Right lung (tissue), 10 donors: ENCODE measurements at places on chromosomes 16 and 17. TPM values are rescaled to one million over a fixed set of nuclear protein-coding genes. Genes with fewer than 3 reads are reported as not detected.

DNA sequence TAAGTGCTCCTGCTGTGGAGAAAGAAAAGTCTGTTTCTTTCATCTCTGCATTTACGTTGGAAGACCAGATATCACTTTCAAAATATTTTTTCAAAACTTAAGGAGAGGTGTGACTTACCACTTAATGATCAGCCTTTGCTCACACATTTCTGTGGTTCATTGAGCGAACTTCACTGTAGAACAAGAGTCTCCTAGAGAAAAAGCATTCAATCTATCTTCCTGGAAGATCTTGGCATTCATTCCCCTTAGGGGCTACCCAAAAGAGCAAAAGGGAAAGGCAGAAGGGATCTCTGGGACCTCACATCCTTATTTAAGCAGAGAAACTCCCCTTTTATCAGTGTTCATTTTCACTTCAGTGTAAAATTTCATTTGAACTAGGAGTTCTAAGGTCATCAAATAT, 61.2 kb downstream of the HS3ST3A1 start:
- no peak for DNase-seq

GRCh38 chr16:30941600-30942425, 7.1 kb upstream of the ORAI3 start:
- DNase-seq, result no peak

DNA sequence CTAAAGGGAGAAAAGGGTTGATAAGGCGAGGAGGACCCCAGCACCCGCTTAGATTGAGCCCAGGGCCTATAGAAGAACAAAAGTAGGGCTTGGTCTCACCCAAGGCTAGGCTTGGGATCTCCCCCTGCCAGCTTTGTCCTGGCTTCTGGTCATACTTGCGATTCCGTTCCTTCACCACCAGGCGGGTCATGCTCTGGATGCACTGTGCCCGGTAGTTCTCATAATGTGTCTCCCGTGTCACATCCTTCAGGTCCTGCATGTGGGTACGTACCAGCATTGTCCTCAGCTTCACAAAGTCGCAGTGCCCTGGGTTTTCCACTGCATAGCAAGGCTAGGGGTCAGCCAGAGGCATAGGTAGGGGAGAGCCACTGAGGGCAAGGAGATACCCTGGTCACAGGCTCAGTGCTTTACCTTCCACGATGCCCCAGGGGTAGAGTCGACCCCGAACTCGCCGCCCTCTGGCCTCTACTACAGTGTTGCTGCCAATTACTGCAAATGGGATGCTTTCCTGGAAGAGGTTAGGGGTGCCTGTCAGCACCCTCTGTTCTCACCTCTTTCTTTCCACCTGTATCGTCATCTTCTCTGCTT, 6.5 kb upstream of the MTMR4 start:
- DNase-seq, result no peak

The LGALS3BP gene
- polyA plus RNA-seq, result 224 TPM

GRCh38 chr17:27390540-27390939, 65.7 kb upstream of the KSR1 start:
- DNase-seq, result no peak
